Dorsolateral prefrontal cortex (tissue), 122 donors: ENCODE measurements at places on chromosomes 16 and 17.

GRCh38 chr16:28193530-28194423 is 18.0 kb downstream of the XPO6 start:
- DNase-seq, result no peak

DNA sequence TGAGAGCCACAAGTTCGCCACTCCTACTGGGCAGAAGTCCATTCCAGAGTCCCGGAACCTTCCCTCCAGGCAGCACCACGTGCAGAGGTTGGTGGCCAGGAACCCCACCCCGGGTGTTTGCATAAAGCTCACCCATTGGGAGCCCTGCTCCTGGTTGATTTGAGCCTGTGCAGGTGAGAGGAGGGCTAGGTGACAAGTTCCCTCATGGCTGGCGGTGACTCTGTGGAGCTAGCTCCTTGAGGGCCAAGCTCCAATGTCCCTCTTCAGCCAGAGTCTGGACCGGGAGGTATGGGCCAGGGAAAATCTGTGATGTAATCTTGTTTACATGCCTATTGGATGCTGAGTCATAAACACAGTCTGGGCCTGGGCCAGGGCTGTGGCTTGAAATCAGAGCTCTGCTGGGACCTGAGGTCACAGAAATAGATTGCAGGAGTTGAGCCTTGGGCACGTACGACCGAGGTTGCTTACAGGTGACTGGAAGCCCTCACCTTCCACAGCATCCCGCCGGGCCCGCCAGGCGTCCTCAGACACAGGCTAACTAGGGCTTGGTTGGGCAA is 118.9 kb downstream of the AATF start:
- DNase-seq, result no peak

DNA sequence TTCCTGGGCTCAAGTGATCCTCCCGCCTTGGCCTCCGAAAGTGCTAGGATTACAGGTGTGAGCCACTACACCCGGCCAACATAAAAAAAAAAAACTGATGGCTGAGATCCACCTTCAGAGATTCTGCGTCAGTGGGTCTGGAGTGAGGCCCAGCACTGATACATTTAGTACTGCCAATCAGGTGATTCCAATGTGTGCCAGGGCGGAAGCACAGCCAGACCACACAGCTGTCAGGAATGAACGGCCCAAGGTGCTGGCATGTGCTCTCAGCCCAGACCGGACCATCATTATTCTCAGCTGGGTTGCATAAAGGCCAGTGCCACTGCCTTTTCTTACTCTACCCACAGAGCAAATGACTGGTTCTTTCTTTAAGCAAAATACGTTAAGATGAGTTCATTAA is 1.2 kb upstream of the BCO1 start:
- peak; percentile 19 for DNase-seq

DNA sequence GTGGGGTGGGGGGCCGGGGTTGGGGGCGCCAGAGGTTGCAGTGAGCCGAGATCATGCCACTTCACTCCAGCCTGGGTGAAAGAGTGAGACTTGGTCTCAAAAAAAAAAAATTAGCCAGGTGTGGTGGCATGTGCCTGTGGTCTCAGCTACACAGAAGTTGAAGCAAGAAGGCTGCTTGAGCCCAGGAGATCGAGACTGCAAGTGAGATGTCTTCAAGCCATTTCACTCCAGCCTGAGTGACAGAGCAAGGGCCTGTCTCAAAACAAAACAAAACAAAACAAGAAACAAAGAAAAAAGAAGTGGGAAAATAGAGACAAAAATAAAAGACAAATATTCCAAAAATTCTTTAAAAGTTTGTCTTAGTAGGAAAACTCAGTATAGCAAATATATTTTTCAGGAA is 135.1 kb upstream of the CORO6 start:
- no peak for DNase-seq
